Stimulated activated naive CD4-positive, alpha-beta T cell (primary cell): ENCODE measurements at places on chromosomes 11 and 22.

DNA sequence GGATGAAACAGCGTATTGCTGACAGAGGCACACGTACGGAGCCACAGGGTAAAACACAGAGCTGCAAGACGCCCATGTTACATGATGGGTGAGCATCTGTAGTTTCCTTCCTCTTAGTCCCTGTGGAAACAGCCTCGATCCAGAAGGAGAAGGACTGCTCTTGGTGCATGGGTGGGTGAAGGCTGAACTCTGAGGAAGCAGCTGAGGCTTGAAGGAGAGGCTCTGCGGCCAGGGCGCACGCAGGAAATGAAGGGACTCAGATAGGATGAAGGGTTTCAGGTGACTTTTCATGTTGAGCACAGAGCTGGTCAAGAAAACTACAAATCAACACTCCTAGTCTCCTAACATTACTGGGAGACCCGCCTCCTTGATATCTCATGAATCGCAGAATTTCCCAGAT is 65.7 kb upstream of the ADA2 start:
- DNase-seq = no peak

- peak; percentile 11 for DNase-seq
These were observed 839 bp downstream of the CBY1 start for GRCh38 chr22:38657045-38657909.

GRCh38 chr22:49081261-49081666 is 746.4 kb downstream of the BRD1 start:
- DNase-seq = no peak

- no peak for DNase-seq
These were observed 6.0 kb upstream of the SCGB2A2 start for GRCh38 chr11:62264004-62264403.

DNA sequence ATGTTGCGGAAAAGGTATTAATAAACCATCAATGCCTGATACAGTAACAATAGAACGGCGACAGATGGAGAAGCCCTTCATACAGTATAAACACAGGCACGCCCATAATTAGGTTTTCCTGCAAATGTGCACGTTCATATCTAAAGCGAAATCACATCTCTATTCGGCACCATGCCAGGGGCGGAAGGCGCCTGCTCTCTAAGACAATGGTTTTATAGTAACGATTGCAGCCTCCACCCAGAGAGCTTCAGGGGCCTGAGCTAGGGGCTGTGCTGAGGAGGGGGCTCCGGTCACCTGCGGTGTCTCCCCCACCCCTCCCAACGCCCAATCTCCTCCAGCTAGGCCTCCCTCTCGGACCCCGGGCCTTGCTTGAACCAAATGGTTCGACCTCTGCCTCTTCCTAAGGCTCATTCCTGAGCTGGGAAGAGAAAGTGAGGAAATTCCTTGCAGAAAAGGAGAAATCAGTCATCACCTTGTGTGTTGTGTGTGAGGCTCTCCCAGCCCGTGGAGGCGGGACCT is 9.6 kb downstream of the KRTAP5-5 start:
- no peak for DNase-seq

DNA sequence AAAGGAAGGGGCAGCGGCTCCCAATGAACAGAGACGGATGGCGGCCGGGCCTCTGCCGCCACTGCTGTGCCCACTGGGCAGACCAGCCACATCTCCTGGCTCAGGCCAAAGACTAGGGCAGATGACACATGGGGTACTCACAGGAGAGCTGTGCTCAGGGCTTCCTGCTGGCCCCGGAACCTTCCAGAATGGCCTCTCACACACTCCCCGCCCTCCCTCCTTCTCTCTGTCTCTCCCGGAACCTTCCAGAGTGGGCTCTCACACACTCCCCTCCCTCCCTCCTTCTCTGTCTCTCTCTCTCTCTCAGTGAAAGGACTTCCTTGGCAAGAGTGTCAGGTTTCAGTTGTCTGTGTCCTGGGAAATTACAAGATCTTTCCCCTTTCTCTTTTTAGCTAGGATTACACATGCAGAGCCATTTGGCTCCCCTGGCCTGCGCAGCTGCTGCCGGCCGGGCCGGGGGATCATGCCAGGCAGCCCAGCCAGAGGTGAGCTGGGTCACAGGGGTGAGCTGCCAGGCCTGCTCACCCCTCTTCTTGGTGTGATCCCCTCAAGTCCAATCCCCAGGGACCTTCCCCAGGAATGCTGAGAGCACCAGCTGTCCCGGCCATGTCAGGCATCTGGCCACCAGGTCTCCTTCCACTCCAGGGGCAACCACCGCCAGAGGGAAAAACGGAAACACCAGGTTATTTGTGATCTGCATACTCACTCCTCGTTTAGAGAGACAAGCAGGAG is 45.3 kb upstream of the ADA2 start:
- DNase-seq = no peak

- DNase-seq = no peak
These were observed 18.7 kb downstream of the TMPRSS13 start for GRCh38 chr11:117910525-117910924.

GRCh38 chr22:30282616-30283046 is 6.7 kb downstream of the CASTOR1 start:
- DNase-seq = no peak

DNA sequence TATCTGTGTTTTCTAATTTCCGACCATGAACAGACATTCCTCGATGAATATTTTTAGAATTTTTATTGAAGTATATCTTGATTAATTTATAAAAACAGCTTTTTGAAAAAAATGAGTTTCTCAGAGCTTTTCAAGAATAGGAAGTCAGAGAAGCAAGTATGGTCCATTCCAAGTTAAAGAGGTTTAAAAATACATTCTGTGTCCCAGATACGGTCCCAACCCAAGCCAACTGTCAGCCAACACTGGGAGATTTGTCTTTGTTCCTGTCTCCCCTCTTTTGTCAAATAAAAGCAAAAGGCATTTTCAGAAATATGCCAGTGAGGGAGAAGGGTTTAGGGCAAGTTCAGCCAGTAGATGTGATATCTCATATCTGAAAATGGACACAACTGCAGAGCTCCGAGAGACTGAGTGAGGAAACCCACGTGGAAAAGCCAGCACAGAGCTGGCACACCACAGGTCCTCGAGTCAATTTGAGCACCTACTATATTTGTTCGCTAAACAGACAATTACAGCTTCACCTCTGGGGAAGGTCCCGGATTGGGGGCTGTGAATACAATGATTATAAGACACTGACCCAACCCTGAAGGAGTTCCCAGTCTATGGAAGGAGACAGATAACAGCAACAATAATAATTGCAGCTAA is 59.8 kb downstream of the C11orf91 start:
- no peak for DNase-seq

GRCh38 chr11:35539781-35540281 is 14.4 kb upstream of the PAMR1 start:
- no peak for DNase-seq

- no peak for DNase-seq
These were observed 679.9 kb upstream of the CCDC179 start for GRCh38 chr11:23540101-23540561.

DNA sequence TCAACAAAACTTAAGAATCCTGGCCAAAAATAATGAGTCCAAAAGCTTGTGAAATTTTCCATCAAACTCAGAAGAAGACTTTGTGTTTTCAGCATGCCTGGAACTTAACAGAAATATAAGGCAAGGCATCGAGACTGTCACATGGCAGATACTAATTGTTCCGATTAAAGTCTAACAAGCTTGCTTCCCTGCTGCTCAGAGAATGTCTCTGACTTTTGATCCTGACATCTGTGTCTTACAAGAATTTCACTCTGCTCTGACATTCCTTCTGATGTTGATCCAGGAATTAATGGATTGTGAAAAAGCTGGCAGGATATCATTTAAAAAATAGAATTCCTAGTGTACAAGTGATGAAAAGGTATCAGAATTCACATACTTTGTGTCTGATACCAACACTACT is 170.2 kb downstream of the DCDC1 start:
- no peak for DNase-seq

DNA sequence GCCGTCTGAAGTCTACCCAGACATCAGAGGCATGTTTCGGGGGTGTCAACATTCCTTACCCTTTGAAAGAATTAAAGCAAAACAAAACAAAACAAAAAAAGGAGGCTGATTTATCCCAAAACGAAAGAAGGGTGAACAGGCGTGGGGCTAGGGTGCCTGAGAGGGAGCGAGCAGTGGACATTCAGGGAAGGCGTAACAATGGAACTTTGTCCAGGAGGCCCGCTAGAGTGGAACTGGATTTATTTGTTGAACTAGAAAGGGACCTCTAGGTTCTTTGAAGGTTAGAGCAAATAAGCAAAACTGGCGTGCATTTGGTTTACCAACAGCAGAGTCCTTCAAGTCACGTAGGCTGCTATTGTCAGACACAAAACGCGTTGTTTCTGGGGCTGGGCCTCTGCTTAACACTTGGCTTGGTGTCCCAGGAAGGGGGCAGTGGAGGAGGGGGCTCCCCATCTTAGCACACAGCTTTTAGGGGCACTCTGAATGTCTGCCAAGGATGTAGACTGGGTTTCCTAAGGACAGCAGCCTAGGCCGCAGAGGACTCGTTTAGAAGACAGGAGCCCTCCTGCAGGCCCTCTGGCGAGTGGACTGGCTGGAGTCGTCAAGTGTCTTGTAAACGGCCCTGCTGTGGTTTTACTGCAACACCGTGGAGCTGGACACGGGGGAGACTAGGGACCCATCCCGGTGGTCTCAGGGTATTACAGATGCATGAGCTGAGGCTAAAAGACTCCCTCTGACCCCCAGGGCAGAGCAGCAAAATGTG is 203.7 kb upstream of the SORL1-AS1 start:
- no peak for DNase-seq

- no peak for DNase-seq
These were observed 15.9 kb upstream of the MMP7 start for GRCh38 chr11:102546427-102546826.

GRCh38 chr22:43946384-43946667 is 8.9 kb upstream of the SAMM50 start:
- DNase-seq = no peak

- peak; percentile 45 for DNase-seq
These were observed 801 bp downstream of the SESN3 start for GRCh38 chr11:95229993-95230809.

GRCh38 chr11:47986219-47986618 is 5.9 kb downstream of the PTPRJ start:
- no peak for DNase-seq

GRCh38 chr22:19109198-19110063 is 12.8 kb downstream of the DGCR2 start:
- DNase-seq = peak; percentile 59

DNA sequence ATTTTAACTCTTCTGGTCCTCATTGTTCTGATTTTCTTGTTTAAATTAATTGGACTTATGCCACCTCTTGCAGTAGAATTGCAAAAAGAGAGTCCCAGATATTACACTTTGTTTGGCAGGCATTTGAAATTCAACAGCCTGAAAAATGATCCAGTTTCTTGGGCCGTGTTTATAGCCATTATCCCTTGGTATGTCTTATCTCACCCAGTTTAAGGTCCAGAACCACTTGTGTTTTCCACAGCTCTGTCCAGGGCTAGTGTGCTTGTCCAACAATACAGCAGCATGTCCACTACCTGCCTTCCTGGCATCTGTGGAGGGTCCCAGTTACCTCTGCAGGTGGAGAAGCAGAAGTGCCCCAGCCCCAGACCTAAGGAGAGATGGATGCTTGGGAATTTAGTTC is 397.4 kb downstream of the SOX6 start:
- DNase-seq = no peak

DNA sequence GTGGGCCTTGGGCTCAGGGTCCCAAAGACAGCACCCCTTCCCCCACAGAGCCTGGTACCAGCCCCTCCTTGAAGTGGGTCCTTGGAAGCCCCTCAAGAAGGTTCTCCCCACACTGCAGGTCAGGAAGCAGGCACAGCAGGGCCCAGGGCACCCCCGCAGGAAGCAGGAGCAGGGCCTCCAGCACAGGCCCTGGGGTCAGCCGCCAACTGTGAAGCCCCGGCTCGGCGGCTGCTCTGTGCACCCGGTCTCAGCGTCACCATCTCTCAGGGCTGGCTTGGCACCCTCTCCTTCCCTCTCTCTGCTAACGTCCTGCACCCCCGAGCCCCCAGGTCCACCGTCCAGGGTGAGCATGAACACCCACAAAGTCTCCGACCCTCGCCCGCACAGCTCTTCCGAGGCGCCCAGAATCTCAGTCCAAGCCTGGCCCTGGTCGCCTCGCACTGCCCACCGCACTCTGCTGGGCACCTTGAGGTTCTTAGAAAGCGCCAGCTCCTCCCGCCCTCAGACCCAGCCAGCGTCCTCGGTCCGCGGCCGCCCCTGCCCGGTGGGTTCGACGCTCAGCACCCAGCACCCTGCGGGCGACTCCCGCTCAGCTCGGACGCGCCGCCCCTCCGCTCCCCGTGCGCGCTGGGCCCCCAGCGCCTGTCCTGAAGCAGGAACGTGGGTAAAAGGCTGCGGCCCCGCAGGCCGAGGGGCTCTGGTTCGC is 1.4 kb upstream of the SIGIRR start:
- DNase-seq = no peak

DNA sequence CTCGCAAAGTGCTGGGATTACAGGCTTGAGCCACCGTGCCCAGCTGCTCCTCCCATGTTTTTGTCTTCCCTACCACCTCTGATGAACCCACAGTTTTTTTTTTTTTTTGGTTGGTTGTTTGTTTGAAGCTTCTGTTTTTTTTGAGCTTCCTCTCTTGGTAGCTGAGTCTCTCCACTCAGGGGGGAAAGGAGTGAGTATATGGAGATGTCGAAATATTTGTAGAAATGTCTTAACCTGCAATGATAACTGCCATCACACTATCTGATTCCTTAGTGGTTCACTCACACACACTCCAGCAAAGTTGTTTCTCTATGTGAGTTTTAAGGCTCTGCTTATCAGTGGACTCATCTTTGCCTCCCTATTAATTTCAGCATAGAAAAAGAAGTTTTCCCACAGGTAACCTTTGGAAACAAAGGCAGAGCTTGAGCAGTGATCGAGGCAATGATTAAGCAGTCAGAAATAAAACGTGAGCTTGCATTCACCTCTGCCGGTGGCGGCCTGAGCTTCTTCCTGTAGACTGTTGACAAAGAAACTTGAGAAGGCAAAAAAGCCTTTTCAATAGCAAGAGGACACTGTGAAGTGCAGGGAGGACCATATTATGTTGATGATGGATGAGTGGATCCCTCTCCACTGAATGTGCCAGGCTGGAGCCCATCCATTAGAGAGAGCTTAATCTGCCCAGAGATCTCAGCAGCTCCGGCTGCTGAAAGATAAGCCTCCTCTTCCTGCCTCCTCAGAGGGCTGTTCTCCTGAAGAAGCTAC is 29.0 kb upstream of the RASSF10 start:
- no peak for DNase-seq

- DNase-seq = peak; percentile 72
These were observed 36.1 kb downstream of the LIMK2 start for GRCh38 chr22:31248138-31248745.

DNA sequence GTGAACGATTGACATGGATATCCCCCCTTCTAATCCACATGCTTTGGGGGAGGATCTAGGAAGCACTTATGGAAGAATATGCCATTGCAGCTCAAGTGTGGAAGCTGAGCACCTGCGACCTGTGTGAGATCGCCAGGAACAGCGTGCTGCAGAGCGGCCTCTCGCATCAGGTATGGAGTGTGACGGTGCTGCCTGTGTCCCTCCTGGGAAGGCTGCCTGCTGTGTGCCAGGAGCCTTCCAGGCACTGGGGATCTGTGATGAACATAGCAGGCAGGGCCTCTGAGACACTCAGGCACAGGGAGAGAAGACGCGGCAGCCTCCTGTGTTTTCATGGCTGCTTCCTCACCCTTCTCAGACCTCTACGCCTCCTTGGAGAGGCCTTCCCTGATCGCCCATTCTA is 36.5 kb downstream of the RNF141 start:
- no peak for DNase-seq

GRCh38 chr11:116691771-116692177 is 81.0 kb downstream of the BUD13 start:
- DNase-seq = peak; percentile 40
